ENCODE measurements at places on chromosomes 12 and 14. TPM values are rescaled to one million over a fixed set of nuclear protein-coding genes. Genes with fewer than 3 reads are reported as not detected.

DNA sequence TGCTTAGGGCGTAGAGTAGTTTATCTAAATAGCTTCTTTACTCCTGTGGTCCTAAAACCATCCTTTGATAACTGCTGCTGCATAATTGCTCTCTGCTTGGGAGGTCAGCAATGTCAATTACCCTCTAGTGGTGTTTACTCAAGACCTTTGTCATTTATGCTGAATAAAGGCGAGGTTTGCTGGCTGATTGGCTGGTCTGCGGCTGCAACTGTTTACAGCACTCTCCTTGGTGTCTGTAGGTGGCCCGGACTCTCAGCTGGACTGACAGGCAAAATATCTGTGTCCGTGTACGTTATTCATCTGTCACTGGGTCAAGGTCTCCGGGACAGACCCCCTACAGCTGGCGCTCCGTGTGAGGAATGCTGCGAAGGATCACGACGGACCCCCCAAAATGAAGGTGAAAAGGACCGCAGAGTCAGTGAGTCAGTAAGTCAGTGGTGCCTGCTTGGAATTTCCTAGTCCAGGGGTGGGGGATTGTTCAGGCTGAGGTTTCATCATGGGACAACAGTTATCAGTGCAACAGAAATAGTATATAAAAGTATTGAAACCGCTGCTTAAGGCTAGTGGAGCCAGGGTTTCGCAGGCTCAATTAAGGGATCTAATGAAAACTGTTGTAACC, 253.3 kb upstream of the DIO2 start:
- H3K36me3 ChIP-seq: no peaks in the 10 kb centered on the region
- no peaks in the 10 kb centered on the region for H3K4me1 ChIP-seq
- no peak overlapping the region for H3K27ac ChIP-seq
- DNase-seq: no peak
- no peak overlapping the region for H3K4me3 ChIP-seq

DNA sequence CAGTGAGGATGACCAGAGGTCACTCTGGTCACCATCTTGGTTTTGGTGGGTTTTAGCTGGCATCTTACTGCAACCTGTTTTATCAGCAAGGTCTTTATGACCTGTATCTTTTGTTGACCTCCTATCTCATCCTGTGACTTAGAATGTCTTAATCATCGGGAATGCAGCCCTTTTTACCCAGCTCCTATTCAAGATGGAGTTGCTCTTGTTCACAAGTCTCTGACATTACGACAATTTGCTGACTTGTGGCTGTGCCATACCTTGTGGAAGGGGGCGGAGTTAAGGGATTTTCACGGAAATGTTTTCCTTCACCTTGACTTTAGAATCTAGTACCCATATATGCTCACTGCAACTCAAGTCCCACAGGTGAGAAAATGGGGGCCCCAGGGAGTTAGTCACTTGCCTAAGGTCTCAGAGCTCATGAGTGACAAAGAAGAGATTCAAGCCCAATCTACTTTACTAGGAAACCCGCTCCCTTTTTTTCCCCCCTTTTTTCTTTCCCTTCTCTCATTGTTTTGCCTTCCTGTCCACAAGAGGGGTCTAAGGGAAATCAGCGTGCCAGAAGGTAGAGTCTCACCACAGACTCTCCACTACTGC, 2.7 kb upstream of the MAP1LC3B2 start:
- DNase-seq: no peak
- H3K4me1 ChIP-seq: no peaks in the 10 kb centered on the region
- no peak overlapping the region for H3K4me3 ChIP-seq

GRCh38 chr14:80901260-80901659, 40.3 kb downstream of the CEP128 start:
- no peaks in the 10 kb centered on the region for H3K27me3 ChIP-seq
- no peaks in the 10 kb centered on the region for H3K4me1 ChIP-seq
- no peaks in the 10 kb centered on the region for H3K36me3 ChIP-seq
- H3K4me3 ChIP-seq: no peak overlapping the region
- DNase-seq: no peak

- no peaks in the 10 kb centered on the region for H3K27me3 ChIP-seq
- no peaks in the 10 kb centered on the region for H3K36me3 ChIP-seq
- no peak for DNase-seq
These were observed 39.7 kb upstream of the PSMA6 start for GRCh38 chr14:35252451-35252868.

DNA sequence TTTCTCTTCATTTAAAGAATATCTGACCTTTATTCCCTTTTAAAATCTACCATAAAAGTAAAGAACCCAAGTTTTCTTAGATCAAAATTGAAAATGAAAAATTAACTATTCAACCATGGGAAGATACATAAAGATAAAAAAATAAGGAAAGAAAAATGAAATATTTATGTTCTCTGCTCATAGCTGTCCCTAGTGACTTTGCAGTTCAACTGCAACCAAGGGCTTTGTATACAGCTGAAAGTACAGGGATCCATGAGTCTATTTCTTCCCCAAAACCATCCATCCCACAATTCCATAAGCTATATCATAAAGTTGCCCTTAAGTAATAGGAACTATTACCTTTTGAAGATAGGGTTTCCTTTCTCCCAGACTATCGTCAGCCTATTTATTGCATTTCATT, 113.1 kb downstream of the ITPR2 start:
- DNase-seq: no peak
- peaks cover 10% of the 10 kb centered on the region for H3K36me3 ChIP-seq

GRCh38 chr12:65602610-65603295, 221.5 kb upstream of the HMGA2 start:
- DNase-seq: peak; percentile 81
- H3K27ac ChIP-seq: peak overlapping the region; percentile 82
- peak overlapping the region; percentile 4 for H3K4me3 ChIP-seq
- no peaks in the 10 kb centered on the region for H3K27me3 ChIP-seq
- H3K36me3 ChIP-seq: no peaks in the 10 kb centered on the region
- H3K4me1 ChIP-seq: no peaks in the 10 kb centered on the region

- peaks cover 4% of the 10 kb centered on the region for H3K27me3 ChIP-seq
- no peak for DNase-seq
- H3K36me3 ChIP-seq: no peaks in the 10 kb centered on the region
- peak overlapping the region; percentile 67 for H3K27ac ChIP-seq
- no peaks in the 10 kb centered on the region for H3K4me1 ChIP-seq
These were observed 9.4 kb downstream of the AHNAK2 start for GRCh38 chr14:104968541-104969401.

DNA sequence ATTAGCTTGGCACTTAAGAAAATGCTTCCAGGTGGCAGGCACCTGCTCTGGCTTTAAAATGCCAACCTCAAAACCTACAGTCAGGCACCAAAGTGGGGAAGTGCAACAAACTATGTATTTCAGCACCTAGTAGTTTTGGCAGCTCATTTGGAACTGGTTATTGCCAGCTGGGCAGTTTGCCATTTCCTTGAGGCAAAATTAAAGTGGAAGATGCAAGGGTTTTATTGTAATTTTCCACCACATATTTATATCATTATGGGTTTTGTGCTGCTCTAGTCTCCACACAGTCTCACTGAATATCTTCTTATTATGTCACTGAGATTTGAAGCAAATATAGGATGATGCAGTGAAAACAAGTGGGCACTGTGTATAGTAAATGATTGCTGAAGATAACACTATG, 117.0 kb downstream of the PRKD1 start:
- H3K4me1 ChIP-seq: peaks cover 23% of the 10 kb centered on the region
- no peaks in the 10 kb centered on the region for H3K27me3 ChIP-seq
- H3K4me3 ChIP-seq: no peak overlapping the region
- no peak overlapping the region for H3K27ac ChIP-seq
- no peak for DNase-seq

- no peak for DNase-seq
- H3K36me3 ChIP-seq: no peaks in the 10 kb centered on the region
- no peaks in the 10 kb centered on the region for H3K27me3 ChIP-seq
- no peak overlapping the region for H3K4me3 ChIP-seq
- H3K4me1 ChIP-seq: no peaks in the 10 kb centered on the region
These were observed 230.5 kb downstream of the ETNK1 start for GRCh38 chr12:22855456-22855855.

GRCh38 chr12:79360936-79361335, 329.8 kb downstream of the PAWR start:
- no peak overlapping the region for H3K4me3 ChIP-seq
- H3K27me3 ChIP-seq: no peaks in the 10 kb centered on the region
- no peaks in the 10 kb centered on the region for H3K4me1 ChIP-seq
- DNase-seq: no peak

PTMS gene
- total RNA-seq: 67.8 TPM

KRT74 gene
- not detected for total RNA-seq

TAS2R8 gene
- total RNA-seq: not detected

SPIC gene
- not detected for total RNA-seq

TMEM106C gene
- total RNA-seq: 107 TPM
